Right hindlimb (tissue), 1 donor: ENCODE measurements at places on chromosomes 12 and 14.

- peak; percentile 75 for DNase-seq
These were observed at the start of gene ZBTB39 for GRCh38 chr12:57005980-57006808. ZBTB39 (minus strand) TSS chr12:57006546; CDS start chr12:57004917, 1,629 bp downstream.

DNA sequence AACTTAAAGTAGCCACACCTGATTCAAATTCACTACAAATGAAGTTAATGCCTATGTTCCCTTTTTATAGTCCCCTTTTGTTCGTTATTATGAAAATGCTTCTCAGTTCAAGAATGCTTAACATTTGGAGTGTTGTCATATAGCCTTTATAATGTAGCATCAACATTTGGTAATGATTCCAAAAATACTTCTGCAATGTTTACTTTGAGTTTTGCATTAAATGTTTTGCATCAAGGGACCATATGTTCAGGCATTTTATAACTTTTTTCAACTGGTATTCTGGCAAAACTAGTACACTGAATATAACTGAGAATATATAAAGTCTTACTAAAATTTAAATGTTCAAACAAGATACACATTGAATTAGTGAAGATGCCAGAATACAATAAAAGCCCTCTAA, 209.6 kb upstream of the SLC16A7 start:
- no peak for DNase-seq

GRCh38 chr12:95608252-95609033, 57.2 kb upstream of the USP44 start:
- DNase-seq, result peak; percentile 35

- no peak for DNase-seq
These were observed 39.1 kb upstream of the CRADD start for GRCh38 chr12:93638095-93638494.

DNA sequence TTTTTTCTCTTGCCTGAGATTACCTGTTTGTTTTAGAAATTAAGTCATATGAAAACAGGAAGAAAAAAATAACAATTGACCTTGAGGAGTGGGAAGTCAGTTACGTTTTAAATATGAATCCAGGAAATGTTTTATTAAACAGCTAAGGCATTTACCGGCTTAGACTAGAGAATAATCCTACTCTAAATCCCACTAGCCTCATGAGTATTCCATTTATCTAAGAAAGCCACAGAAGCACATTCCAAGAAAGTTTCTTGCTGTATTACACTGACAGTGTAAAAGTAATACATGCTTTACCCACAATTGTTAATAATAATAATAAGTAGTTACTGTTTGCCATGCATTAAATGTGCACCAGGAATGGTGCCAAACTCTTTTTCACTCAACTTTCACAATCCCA, 90.9 kb downstream of the BMP4 start:
- DNase-seq, result no peak

DNA sequence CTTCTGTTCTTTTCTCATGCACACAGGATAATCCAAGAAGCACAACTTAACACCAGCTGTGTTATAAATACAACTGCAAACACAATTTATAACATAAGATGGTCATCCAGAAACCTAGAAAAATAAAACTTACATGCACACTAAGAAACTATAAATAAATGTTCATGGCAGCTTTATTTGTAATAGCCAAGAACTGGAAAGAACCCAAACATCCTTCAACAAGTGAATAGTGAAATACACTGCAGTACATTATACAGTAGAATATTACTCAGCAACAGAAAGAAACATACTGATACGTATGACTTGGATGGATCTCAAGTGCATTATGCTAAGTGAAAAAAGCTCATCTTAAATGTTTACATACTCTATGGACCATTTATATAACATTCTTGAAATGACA, 132.7 kb downstream of the SPTSSA start:
- no peak for DNase-seq

- no peak for DNase-seq
These were observed 170.6 kb upstream of the STXBP6 start for GRCh38 chr14:25220514-25220913.

GRCh38 chr12:3047961-3048360, 29.2 kb upstream of the TSPAN9 start:
- DNase-seq, result no peak

GRCh38 chr12:101789171-101789570, 41.6 kb downstream of the GNPTAB start:
- no peak for DNase-seq

GRCh38 chr12:107379852-107380567, 286.7 kb upstream of the CRY1 start:
- DNase-seq, result no peak

GRCh38 chr12:123733229-123733628, 21.1 kb downstream of the ATP6V0A2 start:
- no peak for DNase-seq

DNA sequence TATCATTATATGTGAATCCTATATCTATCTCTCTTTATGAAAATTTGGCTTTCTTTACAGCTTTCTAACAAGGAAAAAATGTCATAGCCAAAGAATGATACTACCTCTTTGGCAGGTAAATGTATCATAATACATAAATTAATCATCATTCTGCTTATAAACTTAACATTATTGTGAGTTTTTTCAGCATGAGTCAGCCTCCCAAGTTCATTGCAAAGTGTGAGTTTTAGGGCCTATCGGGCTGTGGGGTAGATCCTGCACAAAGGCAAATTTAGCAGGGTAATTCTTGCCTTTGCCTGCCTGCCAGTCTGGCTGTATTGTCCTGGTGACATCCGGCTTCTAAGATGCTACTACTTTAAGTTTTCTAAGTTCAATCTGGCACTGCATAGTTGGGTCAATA, 412.6 kb downstream of the MDGA2 start:
- no peak for DNase-seq

DNA sequence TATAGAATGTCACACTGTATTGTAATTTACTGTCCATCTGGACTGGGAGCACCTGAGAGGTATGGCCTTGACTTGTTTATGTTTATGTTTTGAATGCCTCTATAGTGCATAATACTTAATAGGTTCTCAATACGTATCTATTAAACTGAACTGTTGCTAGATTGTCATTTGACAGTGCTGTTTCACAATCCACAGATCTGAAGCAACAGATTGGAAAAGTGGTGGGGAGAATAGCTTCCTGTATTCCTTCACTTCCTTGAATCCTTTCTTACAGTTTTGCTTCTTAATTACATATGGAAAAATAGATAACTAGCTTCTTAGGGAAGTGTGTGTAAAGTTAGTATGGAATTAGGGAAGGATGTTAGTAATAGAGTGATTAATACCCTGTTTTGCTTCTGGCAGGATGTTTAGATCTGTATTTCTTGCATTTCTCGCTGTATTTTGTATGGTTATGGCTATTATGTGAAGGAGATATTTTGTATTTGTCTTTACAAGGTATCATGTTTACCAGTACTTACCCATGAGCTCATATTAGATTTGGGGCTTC, 4.5 kb downstream of the CNOT2 start:
- DNase-seq, result no peak

DNA sequence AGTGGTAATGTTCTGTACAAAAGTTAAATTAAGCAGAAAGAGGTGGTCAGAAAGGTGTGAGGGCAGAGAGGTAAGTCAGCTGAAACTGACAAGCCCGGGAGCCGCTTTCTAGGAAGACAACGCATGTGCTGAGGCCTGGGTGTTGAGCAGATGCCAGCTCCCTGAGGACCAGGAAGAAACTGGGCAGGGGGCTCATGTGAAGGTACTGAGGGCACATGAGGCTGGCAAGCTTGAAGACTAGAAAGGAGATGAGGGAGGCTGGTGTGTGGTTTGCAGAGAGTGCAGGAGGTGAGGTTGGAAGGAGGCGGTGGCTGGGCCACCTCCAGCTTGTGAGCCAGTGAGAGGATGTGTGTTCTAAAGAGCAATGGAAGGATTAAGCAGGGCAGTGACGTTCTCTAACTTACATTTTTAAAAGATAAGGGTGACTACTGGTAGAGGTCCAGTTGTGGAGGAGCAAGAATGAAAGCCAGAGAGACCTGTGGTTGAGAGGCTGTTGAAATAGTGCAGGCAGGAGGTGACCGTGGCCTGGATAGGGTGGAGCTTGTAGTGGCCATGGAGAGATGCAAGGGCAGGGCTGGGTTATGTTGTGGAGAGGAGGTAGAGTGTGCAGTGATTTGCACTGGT, 29.1 kb downstream of the ZNF664 start:
- no peak for DNase-seq

DNA sequence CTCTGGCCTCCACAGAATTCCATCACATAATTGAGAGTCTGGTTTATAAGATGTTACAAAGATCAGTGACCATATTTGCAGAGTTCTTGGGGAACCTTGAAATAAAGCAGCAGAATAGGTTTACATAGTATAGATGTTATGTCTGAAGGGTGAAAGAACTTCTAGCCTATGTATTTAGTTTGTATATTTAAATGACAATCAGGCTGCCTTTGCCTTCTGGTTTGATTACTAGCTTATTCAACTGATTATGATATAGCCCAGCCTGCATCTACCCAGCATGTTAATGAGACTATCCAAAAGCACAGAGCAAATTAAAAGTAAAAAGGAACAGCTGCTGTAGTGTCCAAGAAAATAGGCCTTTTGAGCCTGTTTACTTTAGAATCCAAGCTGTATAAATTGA, 85.3 kb downstream of the APAF1 start:
- DNase-seq, result no peak

DNA sequence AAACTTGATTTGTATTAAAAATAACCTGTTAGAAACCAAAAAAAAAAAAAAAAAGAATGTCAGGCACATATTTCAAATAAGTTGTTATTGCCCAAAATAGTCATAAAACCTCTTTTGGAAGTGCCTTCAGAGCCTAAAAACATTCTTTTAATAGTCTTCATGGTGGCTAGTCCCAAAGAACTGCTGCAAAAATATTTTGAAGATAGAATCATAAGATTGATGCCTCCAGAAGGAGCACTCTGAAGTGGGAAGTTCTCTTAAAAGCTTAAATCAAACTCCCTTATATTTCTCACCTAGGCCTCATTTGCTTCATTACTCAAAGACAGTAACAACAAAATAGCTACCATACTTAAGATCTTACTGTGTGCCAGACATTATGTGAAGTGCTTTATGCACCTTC, 27.2 kb upstream of the NT5DC3 start:
- DNase-seq, result no peak

DNA sequence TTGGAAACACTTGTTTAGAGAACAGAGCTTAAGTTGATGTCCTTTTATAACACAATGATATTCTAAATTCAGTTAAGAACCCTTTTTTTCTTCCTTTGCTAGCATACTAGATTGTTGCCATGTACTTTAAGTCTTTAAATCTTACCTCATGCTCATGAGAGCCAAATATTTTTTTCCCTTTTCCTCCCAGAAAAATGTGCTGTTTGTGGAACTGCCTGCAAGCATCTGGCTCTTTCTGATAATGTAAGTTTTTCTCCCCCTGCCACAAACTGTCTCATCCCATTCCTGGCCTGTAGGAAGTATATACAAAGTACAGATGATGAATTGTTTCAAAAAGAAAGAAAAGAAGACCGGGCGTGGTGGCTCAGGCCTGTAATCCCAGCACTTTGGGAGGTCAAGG, 5.3 kb downstream of the RNF212B start:
- no peak for DNase-seq

DNA sequence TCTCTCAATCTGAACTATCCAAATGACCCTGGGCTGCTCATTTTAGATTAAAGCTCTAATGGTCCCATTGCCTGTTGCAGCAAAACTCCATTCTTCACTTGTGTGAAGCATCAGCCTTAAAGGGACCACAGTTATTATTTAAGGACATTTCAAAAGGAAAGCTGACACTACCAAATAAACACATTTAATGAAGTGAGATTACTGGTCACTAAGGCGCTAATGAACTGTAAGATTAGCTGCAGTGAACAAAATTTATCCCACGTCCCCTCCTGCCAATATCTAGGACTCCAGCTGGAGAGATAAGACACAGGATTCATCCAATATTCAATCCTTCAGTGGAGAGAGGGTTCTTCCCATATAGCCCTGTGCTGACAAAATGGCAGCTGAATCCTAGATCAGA, 1029.2 kb upstream of the SEL1L start:
- no peak for DNase-seq

DNA sequence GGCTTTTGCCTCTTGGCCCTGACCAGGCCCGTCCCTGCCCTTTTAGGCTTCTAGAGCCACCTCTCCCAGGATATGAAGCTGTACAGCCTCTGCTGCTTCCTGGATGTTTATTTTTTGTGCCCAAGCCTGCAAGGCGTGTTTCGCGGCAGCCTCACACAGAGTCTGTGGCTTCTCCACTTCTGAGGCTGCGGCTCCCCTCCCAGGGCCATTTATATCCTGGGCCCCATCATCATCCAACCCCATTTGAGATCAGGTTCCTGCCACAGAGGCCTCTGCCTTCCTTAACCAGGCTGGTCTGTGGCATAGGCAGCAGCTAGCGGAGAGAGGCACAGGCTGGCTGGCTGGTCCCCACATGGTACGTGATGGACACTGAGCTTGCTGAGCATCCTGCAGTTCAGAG, 114.1 kb upstream of the PWP1 start:
- peak; percentile 33 for DNase-seq

- DNase-seq, result no peak
These were observed 33.7 kb downstream of the P2RX7 start for GRCh38 chr12:121166356-121166755.

GRCh38 chr14:43503508-43503907, 1003.6 kb downstream of the FSCB start:
- DNase-seq, result no peak

- no peak for DNase-seq
These were observed 108.9 kb downstream of the DERA start for GRCh38 chr12:16020031-16020430.
